ENCODE measurements at places on chromosomes 3 and 15.

GRCh38 chr15:89628806-89629715 is 26.2 kb downstream of the KIF7 start:
- no peak for DNase-seq

GRCh38 chr3:132773071-132773619 is 50.9 kb upstream of the NPHP3 start:
- DNase-seq, result no peak

- no peak for DNase-seq
Observed at GRCh38 chr3:124760601-124761000, 30.3 kb downstream of the UMPS start.

GRCh38 chr3:169146179-169146665 is 517.3 kb downstream of the MECOM start:
- DNase-seq, result no peak

GRCh38 chr15:88701561-88702095 is 62.8 kb downstream of the ISG20 start:
- DNase-seq, result peak; percentile 28

- no peak for DNase-seq
Observed at GRCh38 chr3:122892118-122892960, 97.5 kb downstream of the SLC49A4 start.

Measured in T47D (cell line).